Globus pallidus (tissue), 1 donor: ENCODE measurements at places on chromosomes 4 and X.

GRCh38 chrX:147917700-147918695 lies 6.3 kb downstream of the FMR1 start:
- no peak for DNase-seq

GRCh38 chr4:81776794-81777193 lies 305.1 kb upstream of the RASGEF1B start:
- DNase-seq = no peak

GRCh38 chr4:172982151-172982590 lies 186.4 kb upstream of the GALNT7 start:
- no peak for DNase-seq

- DNase-seq = no peak
Observed at GRCh38 chrX:19799319-19800182, 87.8 kb downstream of the SH3KBP1 start.

- peak; percentile 88 for DNase-seq
Observed at GRCh38 chr4:7101692-7102515, 34.0 kb upstream of the GRPEL1 start.

- no peak for DNase-seq
Observed at GRCh38 chrX:25125483-25125882, 109.7 kb upstream of the ARX start.

DNA sequence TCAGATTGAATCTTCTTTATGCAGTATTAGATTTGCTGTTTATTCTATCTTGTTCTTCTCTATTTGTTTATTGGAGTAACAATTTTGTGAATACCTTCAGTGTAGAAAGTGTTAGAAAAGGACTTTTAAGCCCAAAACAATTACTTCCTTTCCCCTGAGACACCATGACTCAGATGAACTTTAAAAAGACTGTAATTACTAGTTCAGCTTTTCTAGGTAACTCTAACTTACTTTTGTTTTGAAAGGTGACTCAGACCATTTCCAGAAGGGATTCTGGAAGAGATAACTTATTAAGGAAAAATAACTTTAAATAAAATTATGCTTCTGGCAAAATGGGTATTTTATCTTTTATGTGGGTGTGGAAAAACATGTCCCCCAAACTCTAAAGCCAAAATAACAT lies 561.5 kb upstream of the PCDH10 start:
- DNase-seq = no peak

- peak; percentile 74 for DNase-seq
Observed at GRCh38 chrX:15789979-15790768, at the start of gene ZRSR2. ZRSR2 (plus strand) TSS chrX:15790484; CDS start chrX:15790496, 12 bp downstream.

DNA sequence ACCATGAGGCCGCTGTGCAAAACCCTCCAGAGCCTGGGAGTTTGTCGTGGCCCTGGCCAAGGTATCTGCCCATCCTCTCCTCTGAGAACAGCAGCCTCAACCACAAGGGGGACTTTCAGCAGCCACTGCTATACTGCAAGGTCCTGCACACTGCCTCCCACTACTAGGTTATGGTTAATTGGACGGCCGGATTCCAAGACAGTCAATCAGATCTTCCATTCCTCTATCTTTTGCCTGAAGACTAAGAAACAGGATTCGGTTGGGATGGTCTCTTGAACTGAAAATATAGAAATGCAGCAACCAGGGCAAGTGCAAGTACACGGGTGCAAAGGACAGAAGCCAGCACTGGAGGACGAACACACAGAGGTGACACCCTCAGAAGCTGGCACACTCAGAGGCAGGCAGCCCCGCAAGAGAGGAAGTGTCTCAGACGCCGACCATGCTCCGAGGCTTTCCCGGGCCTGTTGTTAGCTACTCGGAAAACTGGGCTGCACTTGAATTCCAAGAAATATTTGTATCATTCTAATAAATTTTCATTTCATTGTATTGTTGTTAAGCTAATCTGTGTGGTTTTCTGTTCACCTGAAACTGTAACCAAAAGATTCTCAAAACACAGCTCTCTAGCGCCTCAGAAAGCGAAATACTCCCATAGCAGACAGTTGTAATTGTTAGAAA lies 63.3 kb downstream of the AFAP1 start:
- DNase-seq = no peak

DNA sequence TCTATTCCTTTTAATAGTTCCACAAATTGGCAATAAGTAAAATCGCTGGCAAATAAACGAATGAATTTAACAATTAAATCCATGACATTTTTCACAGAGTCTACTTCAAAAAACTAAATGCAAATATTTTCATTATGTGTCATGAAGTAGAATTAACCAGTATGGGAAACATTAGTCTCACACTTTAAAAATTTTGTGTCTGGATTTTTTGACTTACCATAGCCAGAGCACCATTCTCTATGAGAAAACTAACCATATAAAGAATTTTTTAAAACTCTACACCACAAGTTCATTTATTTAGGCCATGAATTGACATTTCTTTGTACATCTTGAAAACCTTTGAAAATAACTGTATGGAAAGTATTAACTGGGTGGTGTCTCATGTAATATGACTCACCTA lies 41.2 kb downstream of the PRDM5 start:
- no peak for DNase-seq

DNA sequence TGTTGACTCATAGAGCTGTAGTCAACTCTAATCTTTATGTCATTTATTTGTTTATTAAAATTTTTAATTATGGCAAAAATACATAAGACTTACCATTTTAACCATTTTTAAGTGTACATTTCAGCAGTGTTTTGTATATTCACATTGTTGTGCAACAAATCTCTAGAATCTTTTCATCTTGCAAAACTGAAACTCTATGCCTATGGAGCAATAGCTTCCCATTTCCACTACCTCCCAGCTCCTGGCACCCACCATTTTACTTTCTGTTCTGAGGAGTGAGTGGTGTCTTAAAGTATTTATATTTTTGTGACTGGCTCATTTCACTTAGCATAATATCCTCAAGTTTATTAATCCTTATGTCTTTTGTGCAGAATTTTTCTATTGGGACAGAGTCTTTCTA lies 181.0 kb downstream of the GPAT3 start:
- DNase-seq = no peak

GRCh38 chr4:165464813-165465381 lies 86.1 kb downstream of the CPE start:
- DNase-seq = peak; percentile 53

GRCh38 chrX:15679246-15679645 lies 14.6 kb upstream of the CLTRN start:
- DNase-seq = no peak

- no peak for DNase-seq
Observed at GRCh38 chr4:119643306-119644042, 14.9 kb upstream of the PDE5A start.

DNA sequence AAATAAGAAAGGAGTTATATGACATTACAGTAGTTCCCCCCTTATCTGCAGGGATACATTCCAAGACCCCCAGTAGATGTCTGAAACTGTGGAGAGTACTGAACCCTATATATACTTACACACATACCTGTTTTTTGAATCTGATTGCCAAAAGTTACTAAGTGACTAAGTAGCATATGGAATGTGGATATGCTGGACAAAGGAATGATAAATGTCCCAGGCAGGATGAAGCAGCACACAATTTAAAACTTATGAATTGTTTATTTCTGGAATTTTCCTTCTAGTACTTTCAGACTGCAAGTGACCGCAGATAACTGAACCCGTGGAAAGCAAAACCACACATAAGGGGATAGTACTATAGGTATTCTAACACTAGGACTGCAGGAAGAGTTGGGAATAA lies 22.7 kb downstream of the UGDH start:
- no peak for DNase-seq

GRCh38 chrX:56066016-56066415 lies 166.1 kb upstream of the KLF8 start:
- DNase-seq = no peak

DNA sequence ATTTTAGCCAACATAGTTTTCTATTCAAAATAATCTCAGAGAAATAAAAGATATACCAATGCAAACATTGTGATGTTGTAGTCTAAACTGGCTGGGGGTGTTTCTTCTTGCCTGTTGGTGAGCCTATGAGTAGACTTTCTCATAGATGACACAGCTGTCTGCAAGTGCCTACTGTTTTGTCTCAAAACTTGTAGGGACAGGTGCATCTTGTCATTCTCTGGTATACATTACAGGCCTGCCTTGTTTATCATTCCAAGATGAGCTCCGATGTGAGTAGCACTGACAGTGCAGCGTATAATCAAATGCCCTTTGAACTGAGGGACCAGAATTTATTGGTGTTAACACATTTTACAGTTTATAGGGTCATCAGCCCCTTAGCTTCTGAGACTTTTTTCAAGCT lies 353.8 kb downstream of the PRDM5 start:
- DNase-seq = no peak

- no peak for DNase-seq
Observed at GRCh38 chr4:14070289-14070880, 442.9 kb upstream of the BOD1L1 start.

GRCh38 chrX:64204252-64204651 lies 1.3 kb downstream of the AMER1 start:
- DNase-seq = peak; percentile 23

DNA sequence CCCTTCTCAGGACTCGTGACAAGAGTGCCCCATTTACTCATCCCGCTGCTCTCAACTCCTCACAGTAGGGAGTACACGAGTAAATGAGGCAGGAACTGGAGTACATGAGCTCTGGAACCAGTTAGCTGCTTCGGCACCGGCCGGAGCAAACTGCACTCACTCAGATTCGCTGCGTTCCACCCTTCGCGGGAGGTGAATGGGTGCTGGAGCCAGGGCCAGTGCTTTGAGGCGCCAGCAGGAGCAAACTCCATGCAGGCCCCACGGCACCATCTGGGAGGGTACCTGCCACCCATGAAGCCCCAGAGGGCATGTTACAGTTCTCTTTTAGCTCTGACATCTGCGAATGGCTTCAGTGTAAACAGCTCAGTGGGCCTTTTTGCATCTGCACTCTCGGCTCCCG lies 315.5 kb upstream of the GK2 start:
- no peak for DNase-seq

GRCh38 chr4:152138451-152138850 lies 377.6 kb upstream of the GATB start:
- no peak for DNase-seq

DNA sequence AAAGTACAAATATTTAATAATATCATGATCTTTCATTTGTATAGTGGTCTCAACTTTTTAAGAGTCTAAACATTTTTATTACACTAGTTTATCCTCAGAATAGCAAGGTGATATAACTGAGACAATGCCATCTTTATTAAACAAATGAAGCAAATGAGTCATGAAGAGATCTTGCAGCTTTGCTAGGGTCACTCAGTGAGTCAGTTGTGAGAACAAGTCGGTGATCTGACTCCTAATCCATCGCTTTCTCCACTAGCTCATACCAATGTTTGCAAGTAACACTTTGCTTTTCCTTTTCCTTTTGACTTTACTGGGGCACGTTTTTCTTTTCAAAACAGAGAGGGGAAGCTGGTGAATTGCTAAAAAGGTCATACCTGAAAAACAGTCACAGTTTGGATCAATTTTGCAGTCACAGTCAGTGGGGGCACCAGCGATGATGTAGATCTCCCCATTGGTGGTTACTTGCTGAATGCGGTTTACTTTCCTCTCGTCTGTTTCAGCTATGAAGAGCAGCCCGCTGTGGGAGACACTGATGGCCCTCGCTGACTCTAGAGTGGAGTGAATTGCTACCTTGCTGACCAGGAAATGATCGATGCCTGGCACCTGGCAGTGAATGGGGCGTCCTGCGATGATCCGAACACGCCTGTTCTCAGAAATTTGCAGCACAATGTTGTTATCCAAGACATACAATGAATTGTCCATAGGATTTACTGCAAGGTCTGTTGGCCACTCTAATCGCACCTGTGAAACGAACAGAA lies 75.7 kb downstream of the SH2D1A start:
- DNase-seq = no peak

GRCh38 chr4:74294681-74295080 lies 13.6 kb upstream of the EPGN start:
- DNase-seq = no peak

DNA sequence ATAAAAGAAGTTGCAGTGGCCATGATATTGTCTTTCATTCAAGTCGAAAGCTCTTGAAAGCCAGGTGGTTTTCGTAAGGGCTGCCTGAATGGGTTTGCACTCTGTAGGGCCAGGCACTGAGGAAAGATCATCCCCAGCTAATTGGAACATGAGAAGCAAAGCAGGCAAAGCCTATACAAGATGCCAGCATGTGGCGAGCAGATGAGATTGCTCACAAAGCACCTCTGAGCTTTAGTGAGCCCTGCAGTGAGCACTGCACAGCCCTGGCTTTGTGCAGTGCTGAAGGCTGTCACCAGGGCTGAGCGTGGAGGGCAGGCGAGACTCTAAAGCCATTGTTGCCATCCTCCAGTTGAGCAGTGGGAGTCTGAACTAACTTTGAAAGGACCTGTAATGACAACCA lies 53.8 kb downstream of the HADH start:
- DNase-seq = no peak

- DNase-seq = no peak
Observed at GRCh38 chr4:36320117-36320896, 38.9 kb downstream of the DTHD1 start.

GRCh38 chr4:180951312-180951711 lies 1291.9 kb upstream of the TENM3 start:
- DNase-seq = no peak

DNA sequence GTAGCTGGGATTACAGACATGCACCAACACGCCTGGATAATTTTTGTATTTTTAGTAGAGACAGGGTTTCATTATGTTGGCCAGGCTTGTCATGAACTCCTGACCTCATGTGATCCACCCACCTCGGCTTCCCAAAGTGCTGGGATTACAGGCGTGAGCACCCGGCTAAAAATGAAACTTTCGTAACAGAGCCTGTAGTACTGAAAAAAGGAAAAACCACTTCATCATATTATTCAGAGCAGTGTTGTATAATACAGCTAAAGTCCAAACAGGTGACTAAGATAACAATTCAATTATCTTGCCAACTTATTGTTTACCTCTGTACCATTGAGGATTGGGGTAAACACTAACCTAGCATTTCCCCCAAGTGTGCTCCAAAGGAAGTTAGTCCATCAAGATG lies 43.9 kb upstream of the HPRT1 start:
- no peak for DNase-seq

GRCh38 chrX:45824471-45824870 lies 623.8 kb upstream of the DIPK2B start:
- DNase-seq = no peak

- no peak for DNase-seq
Observed at GRCh38 chr4:139915037-139915436, 238.9 kb downstream of the MAML3 start.

DNA sequence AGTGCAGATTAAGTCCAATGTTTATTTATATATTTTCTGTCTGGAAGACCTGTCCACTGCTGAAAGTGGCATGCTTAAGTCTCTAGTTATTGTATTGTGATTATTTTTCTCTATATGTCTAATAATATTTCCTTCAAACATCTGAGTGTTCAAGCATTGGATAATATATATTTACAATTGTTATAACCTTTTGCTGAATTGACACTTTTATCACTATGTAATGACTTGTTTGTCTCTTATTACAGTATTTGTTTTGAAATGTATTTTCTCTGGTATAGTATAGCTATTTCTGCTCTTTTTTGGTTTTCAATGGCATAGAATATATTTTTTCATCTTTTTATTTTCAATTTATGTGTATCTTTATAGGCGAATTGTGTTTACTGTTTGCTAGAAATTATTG lies 59.7 kb downstream of the EDA2R start:
- DNase-seq = no peak

GRCh38 chr4:114385195-114385985 lies 213.2 kb upstream of the UGT8 start:
- no peak for DNase-seq

- no peak for DNase-seq
Observed at GRCh38 chr4:26083987-26084386, 170.0 kb downstream of the SMIM20 start.

GRCh38 chrX:73525928-73526690 lies 36.9 kb upstream of the CHIC1 start:
- DNase-seq = no peak

- peak; percentile 9 for DNase-seq
Observed at GRCh38 chr4:73776321-73776729, 36.0 kb downstream of the CXCL8 start.
